Caki2 (cell line): ENCODE measurements at places on chromosomes 7 and 10.

DNA sequence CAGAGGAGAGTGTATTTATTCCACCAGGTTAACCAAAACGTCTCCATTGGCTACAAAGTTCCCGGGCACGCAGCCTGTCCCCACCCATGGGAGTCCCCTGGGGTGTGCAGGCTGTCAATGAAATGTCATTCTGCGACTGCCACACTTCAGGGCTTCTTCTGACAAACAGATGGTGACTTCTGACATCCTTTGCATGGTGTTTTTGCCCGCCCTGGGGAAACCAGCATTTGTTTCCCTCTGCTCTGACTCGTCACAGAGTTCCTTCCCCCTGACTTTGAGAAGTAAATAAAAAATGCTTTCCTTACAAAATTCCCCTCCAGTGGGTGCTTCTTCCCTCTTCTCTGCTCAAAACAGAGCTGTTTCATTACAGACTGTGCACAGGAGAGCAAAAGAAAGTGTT, 38.2 kb downstream of the TNS3 start:
- no peak for DNase-seq

DNA sequence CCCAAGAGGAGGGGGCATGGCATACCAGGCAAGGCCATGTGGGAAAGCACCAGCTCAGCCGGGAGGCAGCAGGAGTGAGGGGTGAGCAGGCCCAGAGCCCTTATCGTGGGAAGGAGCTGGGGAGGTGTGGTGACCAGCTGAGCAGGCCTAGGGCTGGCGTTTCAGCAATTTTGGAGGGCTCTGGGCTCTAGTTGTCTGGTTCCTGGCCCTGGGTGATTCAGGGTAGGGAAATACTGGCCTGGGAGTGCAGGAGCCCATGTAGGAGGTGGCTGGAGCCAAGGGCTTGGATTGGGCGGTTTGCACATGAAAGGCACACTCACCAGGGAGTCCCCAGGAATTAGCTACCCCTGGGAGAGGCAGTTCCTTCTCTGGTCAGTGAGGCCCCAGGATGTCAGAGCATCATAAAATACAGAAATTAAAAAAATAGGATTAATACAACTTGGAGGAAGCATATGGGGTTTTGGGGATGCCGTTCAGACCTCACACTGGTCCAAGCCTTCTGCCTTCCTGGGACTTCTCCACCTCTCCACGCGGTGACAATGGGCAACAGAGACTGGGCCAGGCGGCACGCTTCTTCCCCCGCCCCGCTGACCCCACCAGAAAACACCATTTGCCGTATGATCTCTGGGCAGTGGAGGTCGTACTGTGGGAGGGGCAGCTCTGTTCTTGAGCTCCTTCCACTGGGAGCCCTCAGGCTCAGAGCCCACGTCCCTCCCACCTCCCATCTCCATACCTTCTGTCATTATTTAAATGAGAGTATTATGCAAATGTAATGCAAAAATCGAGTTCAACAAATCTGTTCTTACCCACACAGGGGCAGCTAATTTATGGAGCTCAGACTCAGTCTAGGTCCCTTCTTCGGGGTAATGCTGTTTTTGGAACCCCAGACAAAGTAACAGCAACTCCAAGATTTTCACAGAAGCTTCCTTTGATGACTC, 133.0 kb upstream of the FAM20C start:
- DNase-seq, result no peak

DNA sequence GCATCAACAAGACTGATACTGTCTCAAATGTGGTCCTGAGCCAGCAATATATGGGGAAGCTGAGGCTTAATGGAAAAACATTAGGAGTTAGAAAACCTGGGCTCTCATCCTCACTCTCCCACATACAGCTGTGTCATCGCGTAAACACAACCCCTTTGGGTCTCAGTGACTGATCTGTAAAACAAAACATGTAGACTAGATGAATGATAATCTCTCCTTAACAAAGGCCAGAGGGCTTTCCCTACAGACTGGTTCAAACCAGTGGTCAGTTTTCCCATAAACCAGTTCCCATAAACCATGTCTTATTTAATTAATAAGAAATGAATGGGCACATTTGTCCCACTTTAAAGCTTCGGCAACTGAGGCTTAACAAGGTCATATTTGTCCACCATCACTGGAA, 48.1 kb downstream of the OSBPL3 start:
- DNase-seq, result no peak

- DNase-seq, result peak; percentile 32
These were observed 433.1 kb downstream of the HTR7 start for GRCh38 chr10:90424730-90425129.

DNA sequence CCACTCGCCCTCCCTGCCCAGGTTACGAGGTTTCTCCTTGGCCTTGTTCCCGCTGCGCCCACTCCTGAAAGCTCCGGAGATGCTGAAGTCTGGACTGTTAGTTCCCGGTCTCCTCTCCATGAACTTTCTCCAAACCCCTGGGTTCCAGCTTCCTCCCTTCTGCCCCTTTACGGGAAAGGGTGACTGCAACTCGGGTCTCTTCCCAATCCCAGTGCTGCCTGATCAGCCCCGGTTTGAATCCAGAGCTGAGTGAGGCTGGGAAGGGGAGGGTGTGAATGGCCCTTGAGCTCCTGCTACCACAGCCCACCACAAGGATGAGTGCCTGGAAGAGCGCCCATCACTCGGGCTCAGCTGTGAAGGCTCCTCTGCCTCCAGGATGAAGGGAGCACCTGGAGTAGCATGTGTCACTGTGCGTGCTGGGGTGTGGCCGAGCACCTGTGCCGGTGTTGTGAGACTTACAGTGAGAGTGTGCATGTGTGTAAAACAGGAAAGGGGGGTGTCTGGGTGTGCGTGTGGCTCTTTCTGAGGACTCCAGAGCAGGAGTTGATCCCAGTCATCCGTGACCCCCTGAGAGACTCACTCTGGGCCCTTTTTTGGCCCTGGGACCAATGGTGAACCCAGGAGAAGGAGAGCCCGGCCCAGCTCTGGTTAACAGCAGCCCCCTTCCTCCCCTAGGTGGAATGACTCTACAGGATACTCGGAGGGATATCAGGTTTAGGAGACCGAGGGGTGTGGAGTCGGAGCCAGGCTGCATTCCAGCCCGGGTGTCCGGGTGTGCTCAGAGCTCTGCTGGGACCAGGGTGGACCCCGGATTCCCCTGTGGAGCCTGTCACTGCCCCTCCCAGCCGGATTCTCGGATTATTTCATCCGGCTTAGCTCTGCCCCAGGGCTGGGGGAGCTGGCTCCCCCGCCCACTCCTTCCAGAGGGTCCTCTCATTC, 1.1 kb upstream of the ZNF467 start:
- no peak for DNase-seq

DNA sequence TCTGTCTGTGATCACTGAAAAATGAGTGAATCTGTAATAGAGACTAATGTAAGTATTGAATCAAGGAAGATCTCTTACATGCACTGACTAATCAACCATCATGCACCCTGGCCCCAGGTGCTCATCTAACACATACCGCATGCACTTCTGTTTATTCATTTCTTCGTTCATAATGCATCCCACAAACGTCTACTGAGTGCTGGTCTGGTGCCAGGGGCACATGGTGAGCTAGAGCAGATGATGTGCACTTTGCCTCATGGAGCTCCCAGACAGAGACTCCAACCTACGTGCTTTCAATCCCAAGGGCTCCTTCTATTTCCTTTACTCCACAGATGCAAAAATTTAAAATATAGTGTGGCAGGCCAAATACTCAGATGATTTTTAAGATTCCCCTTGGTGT, 10.7 kb downstream of the C10orf90 start:
- no peak for DNase-seq

DNA sequence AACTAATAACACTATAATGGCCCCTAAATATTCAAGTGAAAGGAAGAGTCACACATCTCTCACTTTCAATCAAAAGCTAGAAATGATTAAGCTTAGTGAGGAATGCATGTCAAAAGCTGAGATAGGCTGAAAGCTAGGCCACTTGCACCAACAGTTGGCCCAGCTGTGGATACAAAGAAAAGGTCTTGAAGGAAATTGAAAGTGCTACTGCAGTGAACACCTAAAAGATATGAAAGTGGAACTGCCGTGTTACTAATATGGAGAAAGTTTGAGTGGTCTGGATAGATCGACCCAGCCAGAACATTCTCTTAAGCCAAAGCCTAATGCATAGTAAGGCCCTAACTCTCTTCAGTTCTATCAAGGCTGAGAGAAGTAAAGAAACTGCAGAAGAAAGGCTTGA, 12.1 kb upstream of the SNX13 start:
- DNase-seq, result no peak

DNA sequence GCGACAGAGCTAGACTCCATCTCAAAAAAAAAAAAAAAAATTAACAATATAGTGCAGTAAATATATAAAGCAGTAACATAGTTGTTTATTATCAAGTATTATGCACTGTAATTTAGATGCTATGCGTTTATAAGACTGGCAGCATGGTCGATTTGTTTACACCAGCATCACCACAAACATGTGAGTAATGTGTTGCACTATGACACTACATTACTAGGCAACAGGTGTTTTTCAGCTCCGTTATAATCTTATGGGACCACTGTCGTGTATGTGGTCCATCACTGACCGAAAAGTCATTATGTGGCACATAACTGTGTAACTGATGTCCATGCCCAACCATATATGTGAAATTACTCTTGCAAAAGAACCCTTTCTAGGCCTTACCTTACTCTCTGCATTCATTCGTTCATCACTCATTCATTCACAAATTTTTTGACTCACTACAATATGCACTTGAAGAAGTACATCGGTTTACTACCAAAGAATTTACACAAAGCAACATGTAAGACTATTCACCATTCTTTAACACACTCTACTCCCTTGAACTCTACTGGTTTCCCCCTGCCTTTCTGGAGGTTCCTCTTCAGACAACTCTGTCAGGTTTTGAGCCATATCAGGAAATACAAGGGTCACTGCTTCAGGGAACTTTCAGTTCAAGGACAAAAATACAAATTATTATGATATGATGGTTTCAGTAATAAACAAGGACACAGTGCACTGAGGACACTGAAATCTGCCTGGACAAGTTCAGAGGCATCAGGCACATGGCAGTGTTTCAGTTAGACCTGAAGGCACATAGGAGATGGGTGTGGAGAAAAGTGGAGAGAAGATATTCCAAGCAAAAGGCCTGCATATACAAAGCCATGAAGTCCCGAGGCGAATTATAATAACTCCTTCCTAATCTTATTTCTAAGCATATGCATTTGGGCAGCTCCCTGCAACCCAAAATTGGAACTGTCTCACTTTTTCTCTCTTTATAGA, 17.4 kb downstream of the ITGB1 start:
- no peak for DNase-seq

DNA sequence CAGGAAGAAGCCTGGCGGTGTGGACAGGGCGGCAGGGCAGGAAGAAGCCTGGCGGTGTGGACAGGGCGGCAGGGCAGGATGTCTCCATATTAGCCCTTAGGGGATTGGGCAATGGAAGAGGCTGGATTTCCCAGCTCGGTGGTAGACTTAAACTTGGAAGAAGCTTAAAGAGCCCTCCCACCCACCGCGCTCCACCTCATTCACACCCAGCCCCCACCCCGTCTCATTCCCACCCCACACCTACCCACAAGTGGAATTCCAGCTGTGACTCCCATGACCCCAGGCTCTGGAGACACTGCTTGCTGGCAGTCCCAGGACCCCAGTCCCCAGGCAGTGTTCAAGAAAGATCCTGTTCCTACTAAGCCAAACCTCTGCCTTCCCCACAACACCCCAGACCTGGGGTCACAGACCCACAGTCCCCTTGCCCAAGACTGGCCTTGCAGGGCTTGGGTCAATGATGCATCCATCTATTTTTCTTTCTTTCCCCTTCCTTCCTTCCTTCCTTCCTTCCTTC, 34.0 kb downstream of the SPDYE6 start:
- no peak for DNase-seq

DNA sequence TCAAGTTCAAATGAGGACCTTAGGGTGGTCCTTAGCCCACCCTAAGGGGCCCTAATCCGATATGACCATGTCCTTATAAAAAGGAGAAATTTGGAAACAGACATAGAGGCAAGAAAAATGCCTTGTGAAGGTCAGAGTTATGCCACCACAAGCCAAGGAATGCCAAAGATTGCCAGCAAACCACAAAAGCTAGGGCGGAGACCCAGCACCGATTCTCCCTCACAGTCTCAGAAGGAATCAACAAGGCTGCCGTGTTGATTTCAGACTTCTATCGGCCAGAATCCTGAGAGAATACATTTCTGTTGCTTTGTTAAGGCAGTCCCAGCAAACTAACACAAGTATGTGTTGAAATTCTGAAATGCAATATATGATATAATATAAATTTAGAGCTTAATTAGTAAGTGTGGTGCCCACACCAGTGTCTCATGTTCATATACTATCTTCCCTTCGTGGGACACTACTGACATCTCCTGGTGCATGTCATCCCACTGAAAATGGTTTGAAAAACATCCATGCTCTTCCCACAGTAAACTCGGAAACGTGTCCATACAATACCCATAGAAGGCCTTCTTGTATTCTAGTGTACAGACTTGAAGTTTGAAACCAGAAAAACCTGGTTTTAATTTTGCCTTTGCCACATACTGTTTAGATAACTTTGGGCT, 349.0 kb downstream of the TNS3 start:
- no peak for DNase-seq

- no peak for DNase-seq
These were observed 410.0 kb upstream of the FOXK1 start for GRCh38 chr7:4272141-4272540.

- no peak for DNase-seq
These were observed 43.3 kb upstream of the BTRC start for GRCh38 chr10:101310529-101311184.

DNA sequence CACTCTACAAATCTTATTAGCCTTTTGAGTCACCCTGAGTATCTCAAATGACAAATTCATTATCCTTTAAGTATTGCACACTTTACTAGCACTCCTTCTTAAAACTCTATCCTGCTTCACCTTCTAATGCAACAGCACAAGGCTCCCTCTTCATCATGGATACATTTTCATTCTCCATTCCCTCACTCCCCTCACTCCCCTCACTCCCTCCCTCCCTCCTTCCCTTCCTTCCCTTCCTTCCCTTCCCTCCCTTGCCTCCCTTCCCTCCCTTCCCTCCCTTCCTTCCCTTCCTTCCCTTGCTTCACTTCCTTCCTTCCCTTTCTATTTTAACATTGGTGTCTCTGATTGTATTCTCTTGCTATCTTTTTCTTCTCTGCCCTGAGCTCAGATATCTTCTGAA, 130.5 kb downstream of the PCLO start:
- no peak for DNase-seq

DNA sequence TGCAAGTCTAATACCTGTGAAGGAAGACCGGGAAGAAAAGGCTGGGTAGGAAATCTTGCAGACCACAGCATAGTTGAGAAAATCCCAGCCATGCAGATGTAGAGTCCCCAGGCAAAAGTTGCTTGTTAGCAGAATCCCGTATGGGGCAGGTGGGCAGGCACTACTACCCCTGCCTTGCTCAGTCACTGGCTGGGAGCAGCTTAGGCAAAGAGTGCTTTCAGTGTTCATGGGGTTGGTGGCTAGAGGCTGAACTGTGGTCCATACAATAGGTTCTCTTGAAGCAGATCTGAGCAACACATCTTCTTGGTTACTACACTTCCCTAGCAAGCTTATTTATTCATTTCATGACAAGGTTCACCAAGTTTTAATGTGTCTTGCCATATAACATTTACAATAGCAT, 92.6 kb downstream of the AHCYL2 start:
- no peak for DNase-seq

DNA sequence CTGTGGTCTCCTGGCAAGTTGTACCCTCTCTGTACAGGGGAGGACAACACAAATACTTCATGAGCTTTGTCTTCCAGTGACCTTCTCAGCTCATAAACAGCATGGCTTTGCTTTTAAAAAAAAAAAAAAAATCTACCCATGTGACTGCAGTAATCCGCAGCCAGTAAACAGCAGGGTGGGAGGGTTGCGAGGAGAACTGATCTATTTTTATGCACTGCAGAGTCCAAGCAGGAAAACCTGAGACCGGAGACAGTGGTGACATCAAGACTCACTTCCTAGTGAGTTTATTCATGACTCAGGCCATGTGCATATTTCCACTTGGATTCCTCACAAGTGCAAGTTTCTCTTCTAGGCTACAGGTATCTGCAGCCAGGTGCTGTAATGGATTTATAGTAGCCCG, 127.9 kb downstream of the NRF1 start:
- DNase-seq, result no peak
